CD4-positive, alpha-beta T cell treated with Interleukin-2 at 100 ng/mL for 4 hours (primary cell): ENCODE measurements at places on chromosomes 6 and 20.
A peak's percentile ranks its signal among the peaks of the same experiment; 100 is the strongest.

DNA sequence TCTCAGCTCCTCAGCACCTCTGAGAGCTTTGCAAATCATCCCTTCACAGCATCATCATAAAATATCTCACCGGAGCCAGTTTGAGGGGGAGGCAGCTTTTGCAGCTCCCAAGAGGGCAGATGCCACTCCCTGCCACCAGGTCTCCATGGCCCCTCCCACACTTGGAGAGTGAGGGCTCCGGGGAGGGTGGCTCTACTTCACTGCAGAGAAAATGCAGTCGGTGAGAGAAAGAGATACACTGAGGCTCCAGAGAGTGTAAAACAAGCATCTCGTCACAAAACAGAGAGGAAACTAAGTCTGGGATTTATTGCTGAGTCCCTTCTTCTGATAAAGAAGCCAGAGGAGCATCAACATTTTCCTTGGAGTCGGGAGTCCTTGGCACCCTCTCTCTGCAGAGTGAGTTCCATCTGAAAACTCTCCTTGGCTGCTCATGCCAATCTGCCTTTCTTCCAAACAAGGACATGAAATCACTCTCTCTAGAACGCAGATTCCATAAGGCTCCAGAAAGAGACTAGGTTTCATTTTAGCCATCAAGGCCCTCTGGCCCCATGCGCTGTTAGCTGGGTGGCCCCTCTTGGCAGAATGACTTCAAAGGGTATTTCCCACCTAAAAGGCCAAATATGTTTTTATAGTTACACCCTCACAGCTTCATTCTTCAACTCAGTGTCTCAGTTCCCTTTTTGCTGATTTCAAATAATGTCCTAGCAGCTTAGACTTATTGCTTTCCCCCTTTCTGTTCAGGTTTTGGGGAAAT is 70.6 kb upstream of the F13A1 start:
- no peak for DNase-seq

- DNase-seq: no peak
Observed at GRCh38 chr6:155958550-155958949, 502.9 kb upstream of the NOX3 start.

DNA sequence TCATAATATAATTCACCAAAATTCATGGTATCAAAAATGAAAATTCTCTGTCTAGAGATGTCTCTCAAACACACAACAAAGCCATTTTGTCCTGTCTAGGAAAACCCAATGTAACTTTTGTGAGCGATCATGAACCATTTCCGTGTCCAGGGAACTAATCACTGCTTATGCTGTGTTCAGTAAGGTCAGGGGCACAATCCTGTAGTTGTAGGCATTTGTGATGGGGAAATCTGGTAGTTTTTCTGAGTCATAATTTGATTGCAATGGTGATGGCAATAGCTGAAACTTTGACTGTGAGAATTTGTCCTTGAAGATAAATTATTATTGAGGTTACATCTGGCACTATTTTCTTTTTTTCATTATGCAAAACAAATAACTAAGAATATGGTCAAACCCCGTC is 21.0 kb upstream of the GCLC start:
- DNase-seq: no peak

DNA sequence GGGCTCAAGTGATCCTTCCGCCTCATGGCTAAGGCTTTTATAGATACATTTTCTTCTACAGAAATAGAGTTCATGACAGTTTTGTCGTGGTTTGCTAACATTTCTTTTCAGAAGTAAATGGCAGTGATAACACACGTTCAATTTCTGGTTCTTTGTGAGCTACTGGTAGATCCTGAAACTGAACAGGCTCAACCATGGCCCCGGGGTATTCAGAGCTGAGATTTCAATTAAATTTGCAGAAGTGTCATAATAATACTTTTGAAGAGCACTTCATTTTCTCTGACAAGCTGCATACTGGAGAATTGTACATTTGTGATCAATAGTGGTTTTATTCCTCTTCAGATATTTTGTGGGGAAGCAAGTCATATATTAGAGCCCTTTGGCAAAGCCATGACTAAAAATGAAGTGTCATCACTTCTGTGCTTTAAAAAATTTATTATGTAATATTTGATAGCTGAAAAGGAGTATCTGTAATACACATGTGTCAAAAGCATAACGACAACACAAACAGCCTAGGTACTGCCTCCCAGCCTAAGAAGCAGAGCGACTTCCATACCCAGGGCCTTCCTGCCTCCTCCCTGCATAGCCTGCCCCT is 84.3 kb upstream of the SCP2D1 start:
- no peak for DNase-seq

GRCh38 chr6:26398555-26398954 is 3.5 kb upstream of the BTN3A1 start:
- no peak for DNase-seq

- DNase-seq: no peak
Observed at GRCh38 chr6:54916858-54917257, 70.3 kb downstream of the FAM83B start.

- DNase-seq: peak; percentile 58
Observed at GRCh38 chr6:32854376-32855178, 585 bp downstream of the PSMB9 start.

- DNase-seq: no peak
Observed at GRCh38 chr6:14887986-14888574, 357.8 kb upstream of the JARID2 start.

DNA sequence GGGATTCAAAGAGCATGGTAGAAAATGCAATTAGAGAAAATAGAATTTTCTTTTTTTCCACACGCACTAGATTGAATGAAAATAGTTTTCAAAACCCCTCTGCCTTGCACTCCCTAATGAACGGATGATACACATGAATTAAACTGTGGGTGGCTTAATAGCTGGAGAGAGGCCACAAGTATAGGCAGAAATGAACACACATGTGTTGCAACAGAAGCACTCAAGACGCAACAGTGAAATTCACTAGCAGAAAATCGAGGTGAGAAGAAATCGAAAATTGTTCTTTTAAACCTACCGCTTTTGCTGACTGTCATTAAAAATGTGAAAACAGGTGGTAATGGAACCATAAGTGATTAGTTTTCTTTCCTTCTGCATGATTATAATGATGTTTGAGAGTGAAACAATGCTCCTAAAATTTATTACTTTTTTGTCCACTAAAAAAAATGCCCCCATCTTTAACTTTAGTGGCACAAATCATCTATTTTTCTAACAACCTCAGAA is 80.1 kb upstream of the SHLD1 start:
- no peak for DNase-seq

- no peak for DNase-seq
Observed at GRCh38 chr6:149779644-149779963, 30.1 kb downstream of the PCMT1 start.

- DNase-seq: no peak
Observed at GRCh38 chr20:49518576-49518975, 36.1 kb upstream of the KCNB1 start.

- no peak for DNase-seq
Observed at GRCh38 chr6:9401960-9402359, 966.6 kb upstream of the SLC35B3 start.

GRCh38 chr6:143205585-143205984 is 144.9 kb downstream of the AIG1 start:
- DNase-seq: no peak

DNA sequence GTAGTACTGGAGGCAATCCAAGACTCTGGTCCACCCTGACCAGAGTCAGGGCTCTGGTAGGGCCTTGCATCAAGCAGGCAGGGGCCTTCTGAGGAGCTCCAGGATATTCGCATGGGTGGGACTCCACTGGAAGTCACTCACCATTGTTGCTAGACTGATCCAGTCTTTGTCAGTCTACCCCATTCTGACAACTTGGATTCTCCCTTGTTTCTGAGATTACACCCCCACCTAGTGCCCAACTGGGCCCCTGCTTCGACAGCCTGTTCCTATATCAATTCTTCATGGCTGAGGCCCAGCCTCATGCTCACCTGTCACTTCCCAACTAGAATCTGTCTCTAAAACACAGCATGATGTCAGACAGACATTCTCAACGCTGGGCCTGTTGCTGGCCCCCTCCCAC is 5.2 kb downstream of the SLC35D3 start:
- peak; percentile 13 for DNase-seq

GRCh38 chr6:168208402-168208801 is 111.2 kb downstream of the DACT2 start:
- no peak for DNase-seq

GRCh38 chr6:88220493-88220892 is 54.3 kb upstream of the CNR1 start:
- DNase-seq: no peak
